GOT3 (cell line): ENCODE measurements at places on chromosomes 11 and 22.

DNA sequence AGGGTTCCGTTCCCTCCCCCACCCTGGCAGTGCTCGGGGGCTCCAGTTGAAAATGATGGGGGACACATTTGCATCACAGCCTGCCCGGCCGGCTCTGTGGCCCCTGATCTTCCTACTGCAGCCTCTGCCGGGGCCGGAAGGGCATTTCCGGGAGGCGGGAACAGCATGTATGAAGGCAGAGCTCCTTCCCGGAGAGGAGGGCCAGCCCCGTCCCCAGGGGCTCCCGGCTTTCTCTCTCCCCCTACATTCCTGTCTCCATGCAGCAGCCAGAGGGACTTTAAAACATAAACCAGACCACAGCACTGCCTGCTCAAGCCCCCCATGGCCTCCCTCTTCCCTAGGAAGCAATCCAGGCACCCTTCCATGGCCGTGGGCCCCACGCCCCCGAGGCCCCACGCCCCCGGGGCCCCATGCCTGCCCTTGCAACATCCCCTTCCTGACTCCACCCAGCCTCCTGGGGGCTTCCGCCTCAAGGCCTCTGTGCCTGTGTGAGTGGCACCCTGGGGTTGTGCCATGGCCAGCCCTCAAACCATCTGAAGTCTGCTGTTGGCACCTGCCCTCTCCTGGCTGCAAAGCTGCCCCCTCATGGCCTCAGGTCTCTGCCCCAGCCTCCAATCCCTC lies 73.1 kb downstream of the CDKN1C start:
- no peak for DNase-seq

GRCh38 chr11:117829369-117829725 lies 4.8 kb upstream of the FXYD2 start:
- DNase-seq: no peak

GRCh38 chr11:69658626-69659450 lies 16.3 kb downstream of the LTO1 start:
- no peak for DNase-seq

GRCh38 chr11:1889224-1889930 lies 2.3 kb downstream of the PRR33 start:
- DNase-seq: no peak

DNA sequence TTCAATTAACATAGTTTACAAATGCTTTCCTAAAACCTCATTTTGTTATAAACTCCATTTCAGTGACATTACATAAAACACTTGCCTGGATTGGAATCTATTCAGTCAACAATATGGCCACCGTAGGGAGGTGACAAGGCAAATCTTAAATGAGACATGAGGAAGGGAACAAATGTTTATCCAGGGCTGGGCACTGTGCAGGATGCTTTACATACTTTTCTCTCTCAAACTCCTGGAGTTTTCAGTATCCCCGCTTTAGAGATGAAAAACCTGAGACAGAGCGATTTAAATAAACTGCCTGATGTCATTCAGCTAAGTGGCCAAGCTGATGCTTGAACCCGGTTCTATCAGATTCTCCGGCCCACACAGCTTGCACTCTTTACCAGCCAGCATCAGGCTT lies 259.9 kb downstream of the CADM1 start:
- DNase-seq: no peak

DNA sequence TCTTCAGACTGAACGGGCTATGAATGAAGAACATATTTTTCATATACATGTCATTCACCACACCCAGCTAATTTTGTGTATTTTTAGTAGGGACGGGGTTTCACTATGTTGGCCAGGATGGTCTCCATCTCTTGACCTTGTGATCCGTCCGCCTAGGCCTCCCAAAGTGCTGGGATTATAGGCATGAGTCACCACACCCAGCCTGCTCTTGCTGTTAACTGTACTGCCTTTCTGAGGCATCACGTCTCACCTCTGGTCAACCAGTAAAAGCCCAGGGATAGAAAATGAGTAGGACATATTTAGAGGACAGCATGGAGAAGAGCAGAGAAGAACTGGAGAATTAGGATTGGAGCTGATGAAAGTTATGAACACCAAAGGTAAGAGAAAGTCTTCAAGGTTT lies 55.6 kb downstream of the APOL3 start:
- no peak for DNase-seq

DNA sequence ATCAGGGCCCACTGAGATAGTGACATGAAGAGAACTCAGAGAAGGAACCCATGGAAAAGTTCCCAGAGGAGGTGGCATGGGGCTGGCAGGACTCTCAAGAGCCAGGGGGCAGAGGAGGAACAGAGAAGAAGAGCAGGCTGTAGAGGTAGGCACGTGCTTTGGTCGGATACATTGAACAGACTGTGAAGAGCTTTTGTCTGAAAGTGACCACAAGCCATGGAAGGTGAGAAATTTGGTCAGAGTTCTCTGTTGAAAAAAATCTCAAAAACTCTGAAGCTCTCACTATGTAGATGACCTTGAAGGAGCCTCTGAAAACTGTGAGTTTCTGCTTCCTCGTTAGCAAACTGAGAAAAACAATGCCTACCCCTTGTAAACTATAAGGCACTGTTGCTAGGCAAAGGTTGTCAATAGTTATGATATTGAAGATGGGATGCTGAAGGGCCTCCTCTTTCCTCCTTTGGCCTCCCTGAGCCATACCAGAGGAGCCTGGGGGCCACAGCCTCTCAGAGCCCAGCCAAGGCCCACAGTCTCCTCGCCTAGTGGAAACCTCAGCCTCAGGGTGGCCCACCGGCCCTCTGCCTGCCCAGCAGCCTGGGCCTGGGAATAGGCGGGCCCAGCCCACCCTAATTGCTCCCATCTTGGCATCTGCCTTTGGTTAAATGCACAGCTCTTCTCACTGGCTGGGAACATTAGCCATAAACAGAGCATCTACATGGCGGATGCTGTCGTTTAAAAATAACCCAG lies 415.7 kb downstream of the SOX6 start:
- DNase-seq: no peak

GRCh38 chr11:18676803-18677202 lies 21.8 kb upstream of the TMEM86A start:
- no peak for DNase-seq

DNA sequence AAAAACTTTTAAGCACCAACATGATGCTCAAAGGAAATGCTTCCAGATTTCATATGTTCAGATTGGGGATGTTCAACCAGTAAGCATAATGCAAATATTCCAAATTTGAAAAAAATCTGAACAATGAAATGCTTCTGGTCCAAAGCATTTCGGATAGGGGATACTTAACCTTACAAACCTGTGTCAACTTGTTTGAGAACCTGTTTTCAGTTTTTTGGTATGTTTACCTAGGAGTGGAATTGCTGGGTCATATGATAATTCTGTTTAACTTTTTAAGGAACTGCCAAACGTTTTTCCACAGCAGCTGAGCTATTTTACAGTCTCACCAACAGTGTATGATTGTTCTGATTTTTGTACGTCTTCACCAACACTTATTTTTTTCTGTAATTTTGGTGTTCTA lies 23.7 kb downstream of the FAR1 start:
- DNase-seq: no peak

GRCh38 chr11:65692367-65692766 lies 19.7 kb upstream of the KAT5 start:
- no peak for DNase-seq

DNA sequence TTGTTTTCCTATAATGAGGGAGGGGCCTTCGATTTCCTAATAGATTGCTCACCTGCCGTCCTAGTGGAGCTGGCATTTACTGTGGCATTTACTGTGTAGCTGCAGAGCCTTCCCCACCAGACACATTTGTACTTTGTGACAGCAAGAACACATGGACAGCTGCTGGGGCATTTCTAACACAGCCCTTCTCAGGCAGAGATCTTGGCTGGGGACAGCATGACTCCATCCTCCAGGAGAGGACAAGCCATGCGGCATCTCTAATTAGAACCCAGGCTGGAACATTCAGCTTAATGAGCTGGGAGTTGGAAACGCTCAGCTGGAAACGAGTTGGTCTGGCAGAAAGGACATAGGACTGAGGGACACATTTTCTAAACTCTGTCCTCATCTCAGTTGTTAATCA lies 887.5 kb downstream of the NTM start:
- no peak for DNase-seq

GRCh38 chr11:72741849-72742512 lies 10.2 kb downstream of the ARAP1 start:
- DNase-seq: no peak
